ENCODE measurements at places on chromosomes 6 and 20. TPM values are rescaled to one million over a fixed set of nuclear protein-coding genes. Genes with fewer than 3 reads are reported as not detected.

SIRPB1 gene
- 1.9 TPM for total RNA-seq

ARG1 gene
- 0.69 TPM for total RNA-seq

AKAP7 gene
- total RNA-seq = 3.1 TPM

RING1 gene
- 45.9 TPM for total RNA-seq

MEP1A gene
- total RNA-seq = not detected

CDYL gene
- 42.6 TPM for total RNA-seq

APOBEC2 gene
- not detected for total RNA-seq

- H3K4me3 ChIP-seq = no peak overlapping the region
- no peaks in the 10 kb centered on the region for H3K27me3 ChIP-seq
- no peaks in the 10 kb centered on the region for H3K36me3 ChIP-seq
- no peak for DNase-seq
- no peaks in the 10 kb centered on the region for H3K4me1 ChIP-seq
Observed at GRCh38 chr20:6864740-6865139, 97.3 kb downstream of the BMP2 start.

DNA sequence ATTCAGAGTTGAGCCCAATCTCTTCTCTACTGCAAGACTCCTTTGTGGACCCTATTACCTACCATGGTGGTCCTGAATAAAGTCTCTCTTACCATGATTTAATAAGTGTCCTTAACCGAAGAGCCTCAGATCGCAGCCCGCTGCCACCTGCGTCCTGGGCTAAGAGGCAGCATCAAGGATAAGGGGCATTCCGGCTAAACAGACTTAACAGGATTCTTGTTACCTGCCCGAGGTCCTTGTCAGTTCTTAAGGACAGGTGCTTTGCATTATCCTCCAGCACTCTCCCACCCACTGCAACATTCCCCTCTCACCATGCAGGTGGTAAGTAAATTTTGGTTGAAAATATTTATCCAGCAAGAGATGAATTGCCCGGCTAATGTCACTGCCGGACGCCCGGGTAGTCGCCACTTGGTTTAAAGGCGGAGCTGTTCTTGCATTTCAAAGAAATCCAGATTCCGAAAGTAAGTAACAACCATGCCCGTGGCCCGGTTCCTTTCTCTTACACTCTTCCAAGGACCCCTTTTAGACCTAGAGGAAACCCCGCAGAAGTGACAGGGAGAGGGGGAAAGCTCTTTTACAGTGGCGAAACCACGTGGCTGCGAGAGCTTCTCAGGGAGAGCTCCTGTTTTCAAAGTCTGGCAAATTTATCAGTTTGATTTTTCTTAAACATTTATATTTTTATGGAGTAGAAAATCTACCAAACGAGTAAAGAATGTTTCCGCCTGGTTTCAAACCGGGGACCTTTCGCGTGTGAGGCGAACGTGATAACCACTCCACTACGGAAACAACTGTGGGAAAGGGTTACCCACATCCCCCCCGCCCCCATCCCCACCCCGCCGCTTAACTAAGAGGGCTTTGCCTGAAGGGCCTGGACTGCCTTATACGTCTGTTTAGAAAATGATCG is 41.9 kb upstream of the PRSS16 start:
- no peak overlapping the region for H3K4me3 ChIP-seq
- no peaks in the 10 kb centered on the region for H3K27me3 ChIP-seq
- no peaks in the 10 kb centered on the region for H3K4me1 ChIP-seq
- no peaks in the 10 kb centered on the region for H3K36me3 ChIP-seq
- H3K27ac ChIP-seq = no peak overlapping the region

- H3K27ac ChIP-seq = no peak overlapping the region
- DNase-seq = no peak
- H3K4me1 ChIP-seq = no peaks in the 10 kb centered on the region
- no peaks in the 10 kb centered on the region for H3K27me3 ChIP-seq
Observed at GRCh38 chr6:53239526-53239925, 90.9 kb upstream of the GCM1 start.

- H3K27me3 ChIP-seq = no peaks in the 10 kb centered on the region
- H3K27ac ChIP-seq = peak overlapping the region; percentile 90
- DNase-seq = no peak
- peak overlapping the region; percentile 85 for H3K4me3 ChIP-seq
Observed at GRCh38 chr6:57173056-57173885, 1.1 kb downstream of the BAG2 start.

DNA sequence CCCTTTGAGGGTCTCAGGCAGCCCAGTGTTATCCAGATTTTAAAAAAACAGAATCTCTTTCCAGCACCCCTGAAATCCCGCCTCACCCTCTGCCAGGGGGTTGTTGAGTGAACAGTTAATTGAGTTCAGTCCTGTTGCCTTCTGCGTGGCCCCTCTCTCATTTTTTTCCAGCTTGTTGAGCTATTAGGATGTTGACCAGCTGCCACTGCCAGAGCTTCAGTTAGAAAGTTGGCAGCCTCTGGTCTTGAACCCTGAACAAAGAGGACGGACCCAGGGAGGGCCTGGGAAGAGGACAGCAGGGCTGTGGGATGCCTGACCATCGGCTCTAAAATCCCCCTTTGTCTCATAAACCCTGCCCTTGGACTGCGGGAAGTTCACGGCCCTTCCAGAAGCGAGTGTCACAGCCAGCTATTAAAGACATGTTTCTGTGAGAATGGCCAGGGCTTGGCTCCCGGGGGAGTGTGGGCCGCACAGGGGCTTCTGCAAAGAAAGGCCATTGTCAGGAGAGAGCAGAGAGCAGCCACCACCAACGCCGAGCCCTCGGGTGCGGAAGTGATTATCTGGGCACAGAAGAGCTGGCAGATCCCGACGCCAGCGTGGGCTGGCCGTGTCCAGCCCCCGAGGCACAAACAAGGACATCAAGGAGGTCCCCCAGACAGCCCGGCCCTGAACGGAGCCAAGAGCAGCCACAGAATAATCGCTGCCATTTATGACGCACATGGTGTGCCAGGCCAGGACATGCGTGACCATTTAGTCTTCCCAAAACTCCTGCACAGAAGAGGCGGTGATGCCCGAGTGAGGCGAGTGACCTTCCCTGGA is 189.0 kb downstream of the ANKRD60 start:
- no peak overlapping the region for H3K27ac ChIP-seq
- H3K36me3 ChIP-seq = no peaks in the 10 kb centered on the region

- H3K27ac ChIP-seq = no peak overlapping the region
- H3K4me1 ChIP-seq = no peaks in the 10 kb centered on the region
- H3K4me3 ChIP-seq = no peak overlapping the region
- no peak for DNase-seq
- no peaks in the 10 kb centered on the region for H3K36me3 ChIP-seq
Observed at GRCh38 chr6:22149096-22149495, 147.7 kb downstream of the PRL start.

DNA sequence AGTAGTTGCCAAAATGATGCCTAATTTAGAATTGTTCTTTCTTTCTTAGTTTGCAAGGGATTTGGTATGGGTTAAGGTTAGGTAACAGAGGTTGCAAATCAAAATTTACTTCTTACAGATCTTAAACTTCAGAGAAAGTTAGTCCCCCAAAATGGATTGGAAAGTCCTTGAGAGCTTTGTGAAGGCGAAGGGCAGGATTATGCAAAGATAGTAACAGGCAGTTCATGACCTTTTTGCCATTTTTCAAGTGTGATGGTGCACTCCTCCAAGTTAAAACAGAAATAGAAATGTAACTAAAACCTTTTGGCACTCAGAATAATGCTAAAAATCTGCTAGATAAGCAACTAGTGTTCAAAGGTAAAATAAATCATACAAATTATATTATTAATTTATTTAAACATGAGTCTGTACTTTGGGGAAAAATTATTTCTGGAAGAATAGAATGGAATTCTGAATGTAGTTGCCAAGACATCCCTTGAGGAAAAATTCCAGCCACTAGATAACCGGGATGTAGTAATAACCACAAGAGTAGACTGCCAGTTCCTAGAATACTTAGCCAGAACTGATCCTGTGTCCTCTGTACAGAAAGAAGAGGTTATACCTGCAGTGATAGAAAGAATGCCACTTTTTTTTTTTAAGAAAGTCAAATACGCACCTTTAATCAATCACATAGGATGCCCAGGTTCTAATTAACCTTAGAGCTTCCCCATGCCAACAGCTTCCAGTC is 31.8 kb upstream of the DAAM2 start:
- H3K27me3 ChIP-seq = peaks cover 45% of the 10 kb centered on the region
- no peak overlapping the region for H3K4me3 ChIP-seq
- H3K27ac ChIP-seq = no peak overlapping the region
- H3K36me3 ChIP-seq = no peaks in the 10 kb centered on the region
- no peaks in the 10 kb centered on the region for H3K4me1 ChIP-seq

- H3K4me1 ChIP-seq = no peaks in the 10 kb centered on the region
- DNase-seq = no peak
- no peaks in the 10 kb centered on the region for H3K36me3 ChIP-seq
- no peak overlapping the region for H3K4me3 ChIP-seq
Observed at GRCh38 chr6:163837691-163838431, 423.3 kb downstream of the QKI start.

GRCh38 chr6:39210450-39210849 is 18.8 kb downstream of the KCNK5 start:
- no peak overlapping the region for H3K27ac ChIP-seq
- H3K4me1 ChIP-seq = peaks cover 40% of the 10 kb centered on the region
- 0 out of 2 replicates have a peak, but pooled peaks cover 5% of the 10 kb centered on the region for H3K36me3 ChIP-seq
- no peaks in the 10 kb centered on the region for H3K27me3 ChIP-seq
- no peak overlapping the region for H3K4me3 ChIP-seq

- H3K36me3 ChIP-seq = no peaks in the 10 kb centered on the region
- H3K4me1 ChIP-seq = peaks cover 4% of the 10 kb centered on the region
- no peak overlapping the region for H3K4me3 ChIP-seq
- H3K27me3 ChIP-seq = no peaks in the 10 kb centered on the region
- no peak for DNase-seq
Observed at GRCh38 chr20:4244700-4245485, 229.5 kb upstream of the RNF24 start.

- no peak for DNase-seq
- no peaks in the 10 kb centered on the region for H3K27me3 ChIP-seq
- H3K4me3 ChIP-seq = no peak overlapping the region
- H3K36me3 ChIP-seq = no peaks in the 10 kb centered on the region
- H3K27ac ChIP-seq = no peak overlapping the region
Observed at GRCh38 chr20:51383891-51384510, 158.5 kb downstream of the NFATC2 start.

DNA sequence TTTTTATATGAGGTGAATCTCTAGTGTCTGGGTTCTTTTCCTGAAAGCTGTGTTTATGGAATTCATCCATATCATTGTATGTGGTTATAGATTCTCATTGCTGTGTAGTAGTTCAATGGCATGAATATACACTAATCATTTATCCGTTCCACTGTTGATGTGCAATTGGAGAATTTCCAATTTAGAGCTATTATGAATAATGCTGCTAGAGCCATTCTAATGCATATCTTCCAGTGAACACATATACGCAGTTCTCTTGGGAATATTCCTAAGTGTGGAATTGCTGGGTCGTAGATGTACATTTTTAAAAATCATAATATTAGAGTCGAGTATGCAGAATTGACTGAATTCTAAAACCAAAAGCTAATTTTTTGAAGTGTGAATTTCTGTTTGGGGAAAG is 327.5 kb upstream of the JAG1 start:
- H3K36me3 ChIP-seq = no peaks in the 10 kb centered on the region
- peak overlapping the region; percentile 12 for H3K4me3 ChIP-seq
- H3K4me1 ChIP-seq = peaks cover 24% of the 10 kb centered on the region

GRCh38 chr6:85049282-85049681 is 284.9 kb upstream of the TBX18 start:
- H3K36me3 ChIP-seq = no peaks in the 10 kb centered on the region
- no peaks in the 10 kb centered on the region for H3K27me3 ChIP-seq
- no peaks in the 10 kb centered on the region for H3K4me1 ChIP-seq
- H3K4me3 ChIP-seq = no peak overlapping the region

- DNase-seq = no peak
- no peaks in the 10 kb centered on the region for H3K4me1 ChIP-seq
- no peak overlapping the region for H3K4me3 ChIP-seq
- no peak overlapping the region for H3K27ac ChIP-seq
- H3K36me3 ChIP-seq = no peaks in the 10 kb centered on the region
Observed at GRCh38 chr6:119084784-119085183, 6.3 kb upstream of the FAM184A start.

- H3K36me3 ChIP-seq = peaks cover 14% of the 10 kb centered on the region
- no peaks in the 10 kb centered on the region for H3K4me1 ChIP-seq
- DNase-seq = no peak
- H3K27me3 ChIP-seq = no peaks in the 10 kb centered on the region
- no peak overlapping the region for H3K27ac ChIP-seq
- no peak overlapping the region for H3K4me3 ChIP-seq
Observed at GRCh38 chr6:32113386-32114352, 4.5 kb upstream of the TNXB start.

Data from HCT116 (cell line).